ENCODE measurements at places on chromosomes 2 and 18.

DNA sequence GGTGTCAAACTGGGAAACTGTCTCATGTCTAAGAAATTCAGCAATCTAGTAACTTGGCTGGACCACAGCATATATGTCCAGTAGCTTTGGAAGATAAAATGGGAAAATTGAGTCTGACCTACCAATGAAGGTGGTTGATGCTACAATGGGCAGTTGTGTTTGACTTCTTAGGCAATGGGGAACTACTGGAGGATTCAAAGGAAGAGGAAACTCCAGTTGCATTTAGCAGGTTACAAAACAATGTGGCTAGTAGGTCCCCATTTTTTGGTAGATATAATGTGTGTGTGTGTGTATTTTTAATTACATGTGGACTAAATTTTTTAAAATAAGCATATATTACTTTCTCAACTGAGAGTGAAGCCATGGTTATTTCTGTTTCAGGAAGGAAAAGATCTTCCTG, 427.7 kb downstream of the NBAS start:
- DNase-seq, result no peak

GRCh38 chr2:160298960-160299359, 98.9 kb upstream of the ITGB6 start:
- no peak for DNase-seq

DNA sequence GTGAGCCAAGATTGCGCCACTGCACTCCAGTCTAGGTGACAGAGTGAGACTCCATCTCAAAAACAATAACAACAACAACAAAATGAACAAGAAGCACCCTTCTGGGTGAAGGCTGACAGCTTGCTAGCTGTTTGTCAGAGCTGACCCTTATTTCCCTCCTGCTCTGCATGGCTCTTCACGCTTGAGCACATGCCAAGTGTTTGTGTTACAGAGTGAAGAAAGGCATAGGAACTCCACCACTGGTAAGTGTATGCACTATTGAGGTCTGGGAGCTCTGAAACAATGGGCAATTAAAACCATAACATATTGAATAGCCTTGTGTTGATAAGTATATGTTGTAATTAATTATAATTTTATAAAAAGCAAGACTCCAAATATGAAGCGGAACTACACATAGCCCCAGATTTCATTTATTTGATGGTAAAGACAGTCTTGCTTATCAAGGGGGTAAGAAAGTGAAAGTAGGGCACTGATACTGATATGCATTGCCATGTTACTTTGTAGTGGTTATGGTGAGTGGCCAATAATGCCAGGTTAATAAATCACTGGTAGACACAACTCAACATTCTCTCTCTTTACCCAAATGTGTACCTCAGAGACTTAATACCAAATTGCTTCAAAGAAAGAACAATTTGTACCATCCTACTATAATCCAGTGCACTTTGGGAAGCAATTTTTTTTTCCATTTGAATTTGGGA, 163.4 kb downstream of the VWC2L start:
- DNase-seq, result no peak

- no peak for DNase-seq
Observed at GRCh38 chr18:12882453-12883371, 1.3 kb downstream of the PTPN2 start.

DNA sequence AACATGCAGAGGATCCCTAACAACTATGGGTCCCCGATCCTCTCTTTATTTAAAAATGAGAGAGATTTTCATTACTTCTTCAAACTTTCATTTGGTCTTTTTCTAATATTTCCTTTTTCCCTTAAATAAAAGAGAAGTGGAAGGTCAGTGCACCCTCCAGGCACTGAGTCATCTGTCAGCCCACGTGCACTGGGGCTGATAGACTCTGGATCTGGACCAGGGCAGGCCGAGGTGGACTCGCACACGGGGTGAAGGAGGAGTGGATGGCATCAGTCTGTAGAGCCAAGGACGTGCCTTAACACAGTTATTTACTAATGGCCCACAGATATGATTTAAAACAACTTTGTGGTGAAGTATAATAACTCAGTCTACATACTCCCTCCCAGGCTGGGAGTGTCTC, 214.4 kb upstream of the TMEM200C start:
- DNase-seq, result no peak

DNA sequence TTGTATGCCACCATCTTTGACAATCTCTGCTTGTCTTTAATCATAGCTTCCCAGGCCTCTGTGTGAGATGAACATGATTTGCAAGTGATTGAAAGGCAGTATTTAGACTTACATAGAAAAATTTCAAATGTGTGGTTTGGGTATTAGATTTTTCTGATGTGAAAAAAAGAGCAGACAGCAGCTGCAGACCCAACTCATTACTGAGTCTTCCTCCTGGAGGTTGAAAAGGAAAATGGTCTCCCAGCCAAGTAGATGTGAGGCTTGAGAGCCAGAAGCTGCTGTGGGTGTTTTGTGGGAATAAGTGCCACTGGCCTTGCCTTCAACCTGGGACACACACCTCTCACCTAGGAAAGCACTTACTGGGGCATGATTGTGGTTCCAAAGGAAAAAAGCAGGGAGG, 92.5 kb downstream of the KCTD18 start:
- no peak for DNase-seq

- no peak for DNase-seq
Observed at GRCh38 chr2:199677881-199678280, 173.1 kb downstream of the FTCDNL1 start.

DNA sequence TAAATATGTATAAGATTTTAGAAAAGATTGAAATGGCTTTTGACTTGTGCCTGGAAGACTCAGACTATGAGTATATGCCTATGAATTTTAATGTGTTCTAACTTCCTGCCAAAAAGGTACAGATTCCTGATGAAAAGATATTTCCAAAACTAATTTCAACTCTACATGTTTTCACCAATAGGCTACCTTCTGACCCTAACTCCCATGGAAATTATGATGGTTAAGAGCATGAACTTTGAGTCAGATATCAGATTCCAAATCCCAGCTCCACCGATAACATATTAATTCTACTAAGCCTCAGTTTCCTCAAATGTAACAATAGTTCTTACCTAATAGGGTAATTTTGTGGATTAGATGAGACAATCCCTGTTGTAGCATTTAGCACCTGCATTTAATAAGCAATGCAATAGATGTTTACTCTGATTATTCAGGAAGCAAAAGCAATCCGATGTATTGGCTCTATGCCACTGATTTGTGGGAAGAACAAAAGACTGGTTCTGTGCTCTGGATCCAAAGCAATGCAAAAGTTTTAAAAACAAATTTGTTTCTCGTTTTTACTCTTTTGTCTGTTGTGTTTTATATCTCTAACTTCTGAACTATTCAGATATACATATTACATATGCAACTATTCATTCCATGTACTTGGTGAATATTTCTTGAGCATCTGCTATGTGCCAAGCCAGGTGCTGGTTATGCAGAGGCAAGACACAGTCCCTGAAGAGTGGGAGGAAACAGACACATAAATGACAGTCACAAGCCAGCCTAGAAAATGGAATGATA, 115.4 kb downstream of the GATA6 start:
- no peak for DNase-seq

- DNase-seq, result no peak
Observed at GRCh38 chr18:321865-322467, 54.1 kb upstream of the THOC1 start.

DNA sequence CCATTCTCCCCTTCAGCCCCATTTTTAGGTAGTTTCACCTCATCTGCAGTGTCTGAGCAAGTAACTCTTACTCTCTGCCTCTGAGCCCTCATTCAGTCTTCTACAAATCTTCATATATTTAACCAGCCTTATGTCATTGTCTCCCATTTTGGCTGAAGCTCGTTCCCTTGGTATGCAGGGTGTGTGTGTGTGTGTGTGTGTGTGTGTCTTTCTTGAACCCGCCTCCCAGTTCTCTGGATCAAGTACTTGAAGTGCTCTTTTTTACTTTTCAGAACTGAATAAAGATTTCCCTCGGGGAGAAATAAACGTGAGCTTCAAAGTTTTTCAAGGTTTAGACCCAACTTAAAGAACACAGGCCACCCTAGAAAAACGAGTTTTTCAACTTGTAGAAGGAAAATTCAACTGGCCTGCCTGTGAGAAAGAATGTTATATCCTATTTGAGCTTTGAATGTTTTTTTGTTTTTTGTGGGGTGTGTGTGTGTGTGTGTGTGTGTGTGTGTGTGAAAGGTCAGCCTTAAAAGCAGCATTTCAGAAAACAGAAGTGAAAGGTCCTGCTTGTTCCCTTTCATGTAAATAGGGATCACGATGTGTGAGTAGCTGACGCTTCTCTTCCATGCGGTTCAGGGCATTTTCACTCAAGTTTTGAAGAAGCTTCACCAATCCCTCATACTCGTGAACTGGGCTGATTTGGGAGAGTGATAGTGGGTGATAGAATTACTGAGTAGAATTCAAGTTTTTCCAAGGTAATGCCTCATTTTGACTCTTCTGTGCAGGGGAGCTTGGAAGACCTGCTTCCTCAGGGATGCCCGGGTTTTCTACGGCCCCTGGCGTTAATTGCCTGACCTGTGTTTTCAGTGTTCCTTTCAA, 50.6 kb upstream of the EML6 start:
- DNase-seq, result no peak

DNA sequence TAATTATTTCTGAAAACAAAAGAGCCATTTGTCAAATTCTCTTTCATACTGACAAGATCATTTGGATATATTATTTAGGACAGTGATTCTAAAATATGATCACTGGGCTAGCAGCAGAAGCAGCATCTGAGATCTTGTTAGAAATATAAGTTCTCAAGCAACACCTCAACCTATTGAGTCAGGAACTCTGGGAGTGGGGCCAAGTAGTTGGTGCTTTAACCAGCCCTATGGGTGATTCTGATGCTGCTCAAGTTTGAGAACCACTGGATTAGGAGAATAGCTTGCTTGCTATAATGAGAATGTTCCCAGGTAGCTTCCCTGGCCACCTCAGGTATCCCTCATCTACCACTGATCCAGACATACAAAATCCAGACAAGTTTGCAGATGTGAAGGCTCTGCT, 466.9 kb upstream of the CELF4 start:
- DNase-seq, result no peak

GRCh38 chr2:32626639-32627221, 1.1 kb upstream of the TTC27 start:
- DNase-seq, result no peak

DNA sequence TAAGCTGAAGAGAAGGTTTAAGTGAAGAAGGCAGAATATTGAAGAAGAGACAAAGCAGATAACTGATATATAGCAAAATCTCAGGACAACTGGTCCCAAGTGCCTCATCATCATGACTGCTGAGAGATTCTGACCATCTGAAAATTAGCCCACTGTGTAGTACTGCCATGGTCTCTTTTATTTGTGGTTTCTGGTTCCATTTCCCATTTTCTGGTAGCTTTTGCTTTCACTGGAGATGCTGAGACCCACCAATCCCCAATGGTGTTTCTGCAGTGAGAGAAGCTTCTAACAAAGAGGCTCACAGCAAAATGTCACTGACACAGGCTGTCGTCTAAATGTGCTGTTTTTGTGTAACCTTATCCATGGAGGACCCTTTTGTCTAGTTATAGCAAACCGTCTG, 79.5 kb downstream of the TMEM163 start:
- DNase-seq, result no peak

GRCh38 chr2:24514820-24515219, 23.8 kb downstream of the NCOA1 start:
- DNase-seq, result no peak
